Sigmoid colon (tissue), 7 donors: ENCODE measurements at places on chromosomes 13 and 19. TPM values are rescaled to one million over a fixed set of nuclear protein-coding genes. Genes with fewer than 3 reads are reported as not detected.

Gene C3
- 351 TPM for total RNA-seq

Gene THSD1
- total RNA-seq, result 6.4 TPM

DNA sequence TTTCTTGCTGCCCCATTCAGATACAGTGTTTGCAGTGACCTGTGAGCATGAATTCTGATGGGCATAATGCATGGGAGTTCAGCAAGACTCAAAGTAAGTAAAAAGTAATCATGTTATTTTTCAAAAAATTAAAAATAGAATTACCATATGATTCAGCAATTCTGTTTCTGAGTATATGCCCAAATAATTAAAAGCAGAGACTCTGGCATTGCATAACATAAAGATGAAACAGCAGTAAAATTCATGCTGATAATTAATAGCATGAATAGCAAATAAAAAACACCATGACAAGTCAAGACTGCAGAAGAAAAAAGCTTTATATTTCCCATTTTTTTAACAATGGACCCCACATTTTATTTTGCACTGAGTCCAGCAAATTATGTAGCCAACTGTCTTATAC is 21.3 kb downstream of the RNF6 start:
- no peak overlapping the region for H3K27ac ChIP-seq
- no peak overlapping the region for H3K4me3 ChIP-seq
- no peaks in the 10 kb centered on the region for H3K27me3 ChIP-seq
- H3K36me3 ChIP-seq, result no peaks in the 10 kb centered on the region

Gene CATSPERD
- not detected for total RNA-seq

GRCh38 chr19:45428384-45429231 is 4.9 kb upstream of the ERCC1 start:
- H3K27me3 ChIP-seq, result no peaks in the 10 kb centered on the region
- H3K4me3 ChIP-seq, result peak overlapping the region; percentile 59
- peak overlapping the region; percentile 87 for H3K27ac ChIP-seq
- no peaks in the 10 kb centered on the region for H3K36me3 ChIP-seq

- DNase-seq, result no peak
- H3K27me3 ChIP-seq, result no peaks in the 10 kb centered on the region
- H3K27ac ChIP-seq, result no peak overlapping the region
- peaks cover 6% of the 10 kb centered on the region for H3K4me1 ChIP-seq
- H3K4me3 ChIP-seq, result no peak overlapping the region
Observed at GRCh38 chr19:12199757-12200419, 37.0 kb downstream of the ZNF136 start.

Gene PROZ
- not detected for total RNA-seq
